ENCODE measurements at places on chromosomes 1 and 21. TPM values are rescaled to one million over a fixed set of nuclear protein-coding genes. Genes with fewer than 3 reads are reported as not detected.

DNA sequence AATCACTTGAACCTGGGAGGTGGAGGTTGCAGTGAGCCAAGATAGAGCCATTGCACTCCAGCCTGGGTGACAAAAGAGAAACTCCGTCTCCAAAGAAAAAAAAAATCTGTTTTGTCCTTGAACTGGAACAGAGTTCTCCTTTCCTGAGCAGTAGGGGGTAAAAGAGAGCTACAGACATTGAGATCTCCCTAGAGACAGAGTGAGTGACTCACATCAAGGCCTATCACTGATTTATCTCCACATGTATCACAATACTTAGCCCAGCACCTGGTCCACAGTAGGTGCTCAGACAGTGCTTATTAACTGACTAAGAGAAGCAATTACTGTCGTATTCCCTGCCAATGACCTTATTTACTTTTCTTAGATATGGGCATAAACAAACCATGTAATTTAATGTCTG is 354.1 kb upstream of the C1orf87 start:
- no peaks in the 10 kb centered on the region for H3K4me1 ChIP-seq
- no peaks in the 10 kb centered on the region for H3K27me3 ChIP-seq
- no peak for DNase-seq
- no peak overlapping the region for H3K4me3 ChIP-seq
- no peak overlapping the region for H3K27ac ChIP-seq
- no peaks in the 10 kb centered on the region for H3K36me3 ChIP-seq

DNA sequence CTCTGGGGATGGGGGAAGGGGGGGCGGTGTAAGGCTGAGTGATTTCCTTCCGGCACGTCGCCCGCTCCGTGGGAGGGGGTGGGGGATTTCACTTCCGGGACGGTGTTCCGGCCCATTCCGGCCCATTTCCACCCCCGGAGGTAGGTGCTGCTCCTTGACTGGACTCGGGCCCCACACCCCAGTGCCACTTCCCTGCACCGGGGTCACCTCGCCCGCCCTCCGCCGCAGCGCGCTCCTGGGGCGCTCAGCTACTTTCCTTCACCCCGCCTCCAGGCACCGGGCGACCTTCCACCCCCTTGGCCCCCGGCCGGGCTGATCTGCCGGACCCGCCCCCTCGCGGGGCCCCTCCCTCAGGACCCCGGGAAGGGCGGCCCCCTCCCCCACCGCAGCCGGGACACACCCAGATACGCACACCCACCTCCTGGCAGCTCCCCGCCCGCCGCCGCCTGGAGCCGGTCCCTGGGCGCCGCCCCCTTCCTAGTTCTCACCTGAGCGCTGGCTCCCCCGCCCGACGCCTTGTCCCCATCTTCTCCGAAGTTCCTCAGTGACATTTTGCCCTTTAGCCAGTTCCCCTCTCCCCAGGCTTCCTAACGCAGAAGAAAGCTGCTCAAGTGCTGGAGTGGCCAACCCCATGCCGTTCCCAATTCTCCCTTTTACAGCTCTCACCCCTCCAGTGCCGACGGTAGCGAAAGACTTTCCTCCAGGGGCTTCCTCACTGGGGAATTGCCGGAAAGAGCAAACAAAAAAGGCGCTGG is at the start of gene ZBTB37:
Gene ZBTB37, plus strand, starts transcription at position 115 of the 755 bp plus-strand sequence. CDS start 1,846 bp downstream, outside the sequence.
- peak; percentile 97 for DNase-seq
- peak within 1 kb of the TSS; percentile 99 for H3K4me3 ChIP-seq

- no peak overlapping the region for H3K27ac ChIP-seq
- DNase-seq = no peak
- H3K4me1 ChIP-seq = peaks cover 6% of the 10 kb centered on the region
- peaks cover 7% of the 10 kb centered on the region for H3K36me3 ChIP-seq
These were observed 414.1 kb upstream of the ESRRG start for GRCh38 chr1:217137210-217137881.

GRCh38 chr1:232096751-232097150 is 470.2 kb downstream of the DISC1 start:
- H3K4me1 ChIP-seq = no peaks in the 10 kb centered on the region
- no peaks in the 10 kb centered on the region for H3K36me3 ChIP-seq
- H3K27ac ChIP-seq = no peak overlapping the region
- H3K4me3 ChIP-seq = no peak overlapping the region
- peaks cover 8% of the 10 kb centered on the region for H3K27me3 ChIP-seq

DNA sequence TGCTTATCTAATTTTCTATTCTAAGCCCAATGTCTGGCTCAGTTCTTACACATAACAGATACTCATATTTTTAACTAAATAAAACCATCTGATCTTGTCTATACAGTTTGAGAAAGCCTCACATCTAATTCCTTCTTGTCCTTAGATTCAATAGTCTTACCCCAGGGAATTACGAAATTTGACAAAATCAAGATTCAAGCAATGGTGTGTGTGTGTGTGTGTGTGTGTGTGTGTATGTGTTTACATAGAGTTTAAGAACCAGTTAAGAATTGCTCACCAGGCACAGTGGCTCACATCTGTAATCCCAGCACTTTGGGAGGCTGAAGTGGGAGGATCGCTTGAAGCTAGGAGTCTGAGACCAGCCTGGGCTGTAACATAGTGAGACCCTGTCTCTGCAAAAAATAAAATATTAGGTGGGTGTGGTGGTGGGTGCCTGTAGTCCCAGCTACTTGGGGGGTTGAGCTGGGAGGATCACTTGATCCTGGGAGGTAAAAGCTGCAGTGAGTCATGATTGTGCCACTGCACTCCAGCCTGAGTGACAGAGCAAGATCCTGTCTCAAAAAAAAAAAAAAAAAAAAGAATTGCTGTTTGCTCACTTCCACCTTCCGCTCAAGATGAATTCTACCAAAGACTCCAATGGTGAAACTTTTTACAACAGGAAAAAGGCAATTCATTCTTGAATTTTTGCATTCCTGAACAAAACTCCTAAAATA is 6.2 kb downstream of the WDR64 start:
- peaks cover 13% of the 10 kb centered on the region for H3K27me3 ChIP-seq
- H3K27ac ChIP-seq = no peak overlapping the region
- DNase-seq = no peak

GRCh38 chr1:204506201-204506968 is 9.8 kb upstream of the MDM4 start:
- peaks cover 24% of the 10 kb centered on the region for H3K4me1 ChIP-seq
- H3K27me3 ChIP-seq = peaks cover 4% of the 10 kb centered on the region
- peaks cover 10% of the 10 kb centered on the region for H3K36me3 ChIP-seq

GRCh38 chr1:23403735-23404486 is 20.6 kb downstream of the TCEA3 start:
- DNase-seq = peak; percentile 93
- H3K27ac ChIP-seq = no peak overlapping the region
- H3K36me3 ChIP-seq = no peaks in the 10 kb centered on the region

DNA sequence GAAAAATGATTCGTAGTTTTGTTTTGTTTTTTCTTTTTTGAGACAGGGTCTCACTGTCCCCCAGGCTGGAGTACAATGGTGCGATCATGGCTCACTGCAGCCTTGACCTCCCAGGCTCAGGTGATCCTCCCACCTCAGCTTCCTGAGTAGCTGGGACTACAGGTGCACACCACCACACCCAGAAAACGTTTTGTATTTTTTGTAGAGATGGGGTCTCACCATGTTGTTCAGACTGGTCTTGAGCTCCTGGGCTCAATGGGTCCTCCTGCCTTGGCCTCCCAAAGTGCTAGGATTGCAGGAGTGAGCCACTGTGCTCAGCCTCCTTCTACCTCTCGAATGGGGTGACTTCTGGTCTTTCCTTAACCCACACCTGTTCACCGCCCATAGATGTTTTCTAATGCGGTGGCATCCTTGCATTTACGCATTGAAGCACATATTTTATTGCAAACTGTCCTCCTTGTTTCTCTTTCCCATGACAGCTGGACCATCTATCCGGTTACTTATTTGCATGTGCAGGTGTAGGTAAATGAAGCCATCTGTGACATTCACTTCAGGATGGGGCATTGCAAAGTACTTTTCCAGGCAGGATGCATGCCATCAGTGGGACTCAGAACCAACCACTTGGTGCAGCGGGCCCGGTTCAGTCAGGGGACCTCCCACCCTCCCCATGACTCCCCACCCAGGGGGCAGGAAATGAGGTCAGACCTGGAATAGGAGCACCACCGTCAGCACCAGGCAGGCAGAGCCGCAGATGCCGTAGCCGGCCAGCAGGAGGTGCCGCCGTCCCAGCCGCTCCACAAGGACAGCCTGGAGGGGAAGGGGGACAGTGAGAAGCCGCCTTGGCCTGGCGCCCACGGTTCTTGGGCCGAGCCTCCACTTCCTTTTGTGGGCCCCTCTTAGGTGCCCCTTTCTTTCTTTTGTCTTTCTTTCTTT is 16.5 kb downstream of the SLC2A7 start:
- peaks cover 1% of the 10 kb centered on the region for H3K27me3 ChIP-seq
- peak; percentile 53 for DNase-seq
- H3K27ac ChIP-seq = no peak overlapping the region
- no peaks in the 10 kb centered on the region for H3K4me1 ChIP-seq
- H3K36me3 ChIP-seq = no peaks in the 10 kb centered on the region

GRCh38 chr1:227318853-227319607 is 738 bp upstream of the CDC42BPA start:
- peak overlapping the region; percentile 49 for H3K4me3 ChIP-seq
- H3K36me3 ChIP-seq = peaks cover 2% of the 10 kb centered on the region
- peaks cover 44% of the 10 kb centered on the region for H3K27me3 ChIP-seq
- no peak overlapping the region for H3K27ac ChIP-seq

GRCh38 chr1:206794294-206794908 is 22.1 kb upstream of the IL10 start:
- peaks cover 75% of the 10 kb centered on the region for H3K4me1 ChIP-seq
- H3K4me3 ChIP-seq = no peak overlapping the region
- H3K36me3 ChIP-seq = no peaks in the 10 kb centered on the region
- peak overlapping the region; percentile 86 for H3K27ac ChIP-seq
- DNase-seq = peak; percentile 78

DNA sequence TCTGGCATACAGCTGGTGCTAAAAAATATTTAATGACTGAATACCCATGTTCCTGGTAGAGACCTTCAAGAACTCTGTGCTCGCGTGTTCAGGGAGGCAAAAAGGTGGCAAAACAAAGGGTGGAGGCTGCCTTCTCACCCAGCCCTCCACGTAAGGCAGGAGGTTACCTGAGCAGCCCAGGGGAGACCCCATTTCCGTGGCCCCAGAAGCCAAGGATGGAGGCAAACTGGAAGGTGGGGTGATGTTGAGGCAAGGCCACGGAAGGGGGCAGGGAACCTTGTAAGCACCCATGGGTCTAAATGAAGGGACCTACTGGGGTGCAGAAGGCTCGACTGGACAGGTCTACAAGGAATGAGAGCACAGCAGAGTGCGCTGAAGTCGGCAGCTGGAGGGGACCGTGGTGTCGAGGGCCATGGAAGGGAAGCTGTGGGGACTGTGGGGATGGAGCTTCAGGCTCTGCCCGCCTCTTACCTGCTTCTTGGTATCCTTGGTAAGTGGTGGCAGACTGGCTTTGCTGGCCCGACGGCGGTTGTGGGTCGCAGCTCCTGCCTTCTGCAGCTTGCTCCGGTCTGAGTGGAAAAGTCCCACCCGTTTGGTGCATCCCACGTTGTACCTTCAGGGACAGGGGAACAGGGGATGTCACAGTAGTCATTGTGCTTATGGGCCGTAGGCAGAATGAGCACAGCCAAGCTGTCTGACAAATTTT is 8.9 kb upstream of the A3GALT2 start:
- H3K36me3 ChIP-seq = peaks cover 32% of the 10 kb centered on the region
- no peaks in the 10 kb centered on the region for H3K4me1 ChIP-seq
- no peak for DNase-seq
- no peak overlapping the region for H3K4me3 ChIP-seq
- H3K27ac ChIP-seq = no peak overlapping the region

- peaks cover 76% of the 10 kb centered on the region for H3K4me1 ChIP-seq
- no peaks in the 10 kb centered on the region for H3K27me3 ChIP-seq
- peak overlapping the region; percentile 85 for H3K27ac ChIP-seq
- DNase-seq = peak; percentile 63
- no peak overlapping the region for H3K4me3 ChIP-seq
These were observed 139.6 kb downstream of the TOMM20 start for GRCh38 chr1:234989019-234989418.

DNA sequence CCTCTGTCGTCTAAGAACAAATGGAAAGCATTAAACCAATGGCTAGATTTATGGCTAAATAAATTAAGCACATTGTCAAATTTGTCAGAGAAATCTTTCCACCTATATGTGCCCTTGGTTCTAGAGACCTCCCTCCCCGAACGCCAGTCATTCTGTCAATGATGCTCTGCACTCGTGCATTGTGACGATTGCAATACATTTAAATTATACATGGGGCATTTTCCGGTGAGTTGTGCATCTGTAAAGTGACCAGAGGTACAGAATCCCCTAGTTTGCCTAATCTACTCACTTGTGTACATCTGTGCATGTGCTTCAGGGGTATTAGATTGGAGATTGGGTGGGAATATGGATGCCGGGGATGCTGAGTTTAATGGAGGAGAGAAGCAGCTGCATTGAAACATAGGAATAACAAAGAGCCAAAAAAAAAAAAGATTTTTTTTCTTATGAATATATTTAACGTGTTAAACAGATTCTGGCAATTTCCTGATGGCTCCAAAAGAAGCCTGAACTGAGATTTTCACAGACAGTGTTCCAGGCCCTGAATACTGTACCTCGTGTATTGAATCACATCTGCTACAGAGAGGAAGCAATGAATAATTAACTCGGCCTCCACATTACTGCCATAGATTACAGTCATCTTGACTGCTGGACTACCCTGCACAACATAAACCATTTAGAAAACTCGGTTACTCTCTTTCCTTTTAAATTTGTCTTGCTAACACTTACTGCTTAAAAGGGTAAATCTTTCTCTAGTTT is 149.0 kb upstream of the C1orf87 start:
- H3K27me3 ChIP-seq = no peaks in the 10 kb centered on the region
- no peaks in the 10 kb centered on the region for H3K36me3 ChIP-seq
- H3K4me3 ChIP-seq = no peak overlapping the region
- H3K4me1 ChIP-seq = peaks cover 1% of the 10 kb centered on the region
- no peak overlapping the region for H3K27ac ChIP-seq

- no peak overlapping the region for H3K4me3 ChIP-seq
- no peak for DNase-seq
- no peak overlapping the region for H3K27ac ChIP-seq
- no peaks in the 10 kb centered on the region for H3K4me1 ChIP-seq
- H3K36me3 ChIP-seq = peaks cover 33% of the 10 kb centered on the region
- H3K27me3 ChIP-seq = no peaks in the 10 kb centered on the region
These were observed 56.0 kb upstream of the GPR52 start for GRCh38 chr1:174391716-174392115.

DNA sequence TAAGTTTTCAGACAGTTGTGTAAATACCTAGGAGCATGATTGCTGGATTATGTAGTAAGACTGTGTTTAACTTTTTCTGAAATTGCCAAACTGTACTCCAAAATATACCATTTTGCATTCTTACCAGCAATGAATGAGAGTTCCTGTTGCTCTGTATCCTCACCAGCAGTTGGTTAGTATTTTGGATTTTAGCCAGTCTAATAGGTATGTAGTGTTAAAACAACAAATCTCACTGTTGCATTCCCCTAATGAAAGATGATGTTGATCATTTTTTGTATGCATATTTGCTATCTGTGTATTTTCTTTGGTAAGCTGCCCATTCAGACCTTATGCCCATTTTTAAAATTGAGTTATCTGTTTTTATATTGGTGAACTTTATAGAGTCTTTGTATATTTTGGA is 89.9 kb downstream of the RASAL2 start:
- DNase-seq = no peak
- no peak overlapping the region for H3K27ac ChIP-seq
- H3K36me3 ChIP-seq = no peaks in the 10 kb centered on the region
- H3K4me1 ChIP-seq = no peaks in the 10 kb centered on the region

CXADR gene
- total RNA-seq = 0.75 TPM

DNAH14 gene
- not detected for total RNA-seq

VASH2 gene
- total RNA-seq = 0.63 TPM

All from activated CD4-positive, alpha-beta memory T cell treated with anti-CD3 and anti-CD28 coated beads for 36 hours (primary cell).